Right lobe of liver (tissue), 6 donors: ENCODE measurements at places on chromosomes 7 and 10. TPM values are rescaled to one million over a fixed set of nuclear protein-coding genes. Genes with fewer than 3 reads are reported as not detected.

RTKN2 gene
- 0.06 TPM for total RNA-seq

CALHM3 gene
- total RNA-seq = not detected

MBLAC1 gene
- 2.7 TPM for total RNA-seq

ITGB8 gene
- 0.49 TPM for total RNA-seq

SCIN gene
- total RNA-seq = 0.20 TPM

FAM131B gene
- 0.19 TPM for total RNA-seq

FAM25A gene
- total RNA-seq = not detected

ZPBP gene
- not detected for total RNA-seq
